ENCODE measurements at places on chromosomes 12 and 14. TPM values are rescaled to one million over a fixed set of nuclear protein-coding genes. Genes with fewer than 3 reads are reported as not detected.
A peak's percentile ranks its signal among the peaks of the same experiment; 100 is the strongest.

DNA sequence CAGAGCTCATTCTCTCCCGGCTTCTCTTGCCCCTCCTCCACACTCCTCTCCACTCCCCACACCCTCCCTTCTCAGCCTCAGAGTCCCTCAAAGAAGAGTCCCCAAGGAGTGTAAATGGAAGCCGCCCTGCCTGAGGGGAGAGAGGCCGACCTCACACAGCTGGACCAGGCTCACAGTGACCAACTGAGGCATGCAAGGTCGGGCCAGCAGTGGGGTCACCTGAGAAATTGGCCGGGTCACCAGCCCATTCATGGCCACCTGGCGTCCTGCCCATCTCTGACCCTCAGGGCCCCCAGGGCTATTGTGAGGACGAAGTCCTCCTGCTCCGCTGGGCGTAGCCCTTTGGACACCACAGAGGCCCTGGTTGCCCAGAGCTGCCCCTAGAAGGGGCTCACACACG, 49.5 kb upstream of the NUAK1 start:
- no peak for DNase-seq

DNA sequence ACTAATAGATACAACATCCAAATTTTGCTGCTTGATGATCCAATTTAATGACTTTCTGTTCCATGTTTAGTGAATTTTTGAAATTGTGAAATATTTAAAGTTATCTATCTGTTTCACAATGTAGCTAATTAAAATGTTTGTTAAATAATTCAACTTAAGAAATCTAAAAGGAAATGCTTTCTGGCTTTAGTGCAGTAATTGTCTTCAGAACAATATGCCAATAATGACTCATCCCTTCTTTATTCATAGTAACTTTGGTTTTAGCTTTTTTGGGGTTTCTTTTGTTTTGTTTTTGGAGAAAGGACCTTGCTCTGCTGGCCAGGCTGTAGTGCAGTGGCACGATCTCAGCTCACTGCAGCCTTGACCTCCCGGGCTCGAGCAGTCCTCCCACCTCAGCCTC, 479.2 kb upstream of the RGS6 start:
- no peak for DNase-seq

DNA sequence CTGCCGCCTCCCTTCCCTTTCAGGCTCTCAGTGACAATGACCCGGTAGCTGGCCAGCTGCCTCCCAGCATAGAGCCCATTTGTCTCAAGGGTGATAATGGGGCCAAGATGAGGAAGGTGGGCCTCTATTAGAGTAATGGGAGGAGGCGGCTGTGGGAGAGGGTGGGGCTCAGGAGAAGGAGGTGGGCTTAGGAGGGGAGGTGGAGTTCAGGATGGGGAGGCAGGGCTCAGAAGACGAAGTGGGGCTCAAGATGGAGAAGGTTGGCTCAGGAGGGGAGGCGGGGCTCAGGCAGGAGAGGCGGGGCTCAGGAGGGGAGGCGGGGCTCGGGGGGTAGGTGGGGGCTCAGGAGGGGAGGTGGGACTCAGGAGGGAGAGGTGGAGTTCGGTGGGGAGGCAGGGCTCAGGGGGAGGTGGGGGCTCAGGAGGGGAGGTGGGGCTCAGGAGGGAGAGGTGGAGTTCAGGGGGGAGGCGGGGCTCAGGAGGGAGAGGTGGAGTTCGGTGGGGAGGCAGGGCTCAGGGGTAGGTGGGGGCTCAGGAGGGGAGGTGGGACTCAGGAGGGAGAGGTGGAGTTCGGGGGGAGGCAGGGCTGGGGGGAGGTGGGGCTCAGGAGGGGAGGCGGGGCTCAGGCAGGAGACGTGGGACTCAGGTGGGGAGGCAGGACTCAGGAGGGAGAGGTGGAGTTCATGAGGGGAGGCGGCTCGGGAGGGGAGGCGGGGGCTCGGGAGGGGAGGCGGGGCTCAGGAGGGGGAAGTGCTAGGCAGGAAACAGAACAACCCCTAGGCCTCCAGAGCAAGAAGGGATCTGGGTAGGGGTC, 36.8 kb downstream of the IQSEC3 start:
- no peak for DNase-seq

DNA sequence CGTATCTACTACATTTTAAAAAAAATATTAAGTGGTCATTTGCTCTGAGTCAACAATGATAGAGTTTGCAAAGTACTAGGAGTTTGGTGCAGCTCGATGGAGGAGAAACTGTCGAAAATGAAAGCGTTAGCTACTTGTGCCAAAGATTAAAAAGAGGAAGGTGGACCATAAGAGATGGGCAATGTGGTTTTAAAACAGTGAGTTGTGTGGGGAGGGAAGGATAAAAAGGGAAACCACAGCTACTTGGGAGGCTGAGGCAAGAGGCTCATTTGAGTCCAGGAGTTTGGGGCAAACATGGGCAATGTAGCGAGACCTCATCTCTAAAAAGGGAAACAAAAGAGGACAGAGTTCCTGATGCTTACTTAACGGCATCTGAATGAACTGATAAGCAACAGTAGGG, 18.2 kb upstream of the STRAP start:
- no peak for DNase-seq

DNA sequence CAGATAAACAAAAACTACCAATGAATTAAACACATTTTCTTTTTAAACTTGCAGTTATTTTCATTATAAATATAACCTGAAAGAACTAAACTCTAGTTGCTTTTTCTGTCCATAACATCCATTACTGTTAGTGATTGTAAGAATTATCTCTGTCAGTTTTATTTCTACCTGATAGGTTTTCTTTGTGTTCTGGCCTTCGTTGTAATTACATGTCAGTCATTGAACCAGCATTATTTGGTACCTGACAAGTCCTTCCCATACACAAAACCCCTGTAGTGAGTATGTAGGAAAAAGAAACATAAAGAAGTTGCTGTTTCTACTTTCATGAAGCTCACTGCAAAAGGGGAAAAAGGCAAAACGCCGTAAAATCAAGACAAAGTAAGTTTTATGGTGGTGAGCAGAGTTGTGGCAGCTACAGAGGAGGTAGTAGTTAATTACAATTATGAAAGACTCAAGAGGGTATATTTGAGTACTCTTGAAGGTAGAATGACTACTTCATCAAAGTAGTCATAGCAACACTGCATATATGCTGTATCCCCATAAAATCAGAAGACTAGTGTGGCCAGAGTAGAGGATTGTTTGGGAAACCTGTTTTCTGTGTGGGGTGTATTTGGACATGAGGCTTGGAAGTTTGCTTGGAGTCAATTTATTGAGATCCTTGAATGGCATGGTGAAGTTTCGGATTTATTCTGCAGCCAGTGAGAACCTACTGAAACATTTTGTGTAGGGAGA, 102.8 kb downstream of the SLC5A8 start:
- no peak for DNase-seq

Gene ZBTB39
- 8.6 TPM for total RNA-seq

DNA sequence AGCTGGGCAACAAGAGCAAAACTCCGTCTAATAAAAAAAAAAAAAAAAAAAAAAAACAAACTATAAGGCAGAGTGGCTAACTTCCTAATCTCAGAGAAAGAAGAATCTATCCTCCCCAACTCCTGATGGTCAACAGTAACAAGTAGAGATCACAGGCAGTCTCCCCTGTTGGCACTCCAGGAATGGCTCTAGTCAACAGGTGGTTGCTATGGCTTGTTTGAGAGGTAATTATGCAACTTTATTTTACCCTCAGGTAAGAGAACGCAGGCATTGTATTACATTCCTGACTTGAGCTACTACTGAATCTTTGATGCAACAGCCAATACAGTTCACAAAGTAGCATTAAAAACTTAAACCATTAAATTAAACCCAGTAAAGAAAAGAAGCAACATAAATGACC, 180.3 kb downstream of the DICER1 start:
- DNase-seq: no peak

Gene PIP4P1
- total RNA-seq: 45.5 TPM

Gene JKAMP
- 32.9 TPM for total RNA-seq

Gene KRT80
- total RNA-seq: not detected

GRCh38 chr14:100649173-100649519, 61.9 kb upstream of the BEGAIN start:
- no peak for DNase-seq

Gene SYCP3
- not detected for total RNA-seq

- no peak for DNase-seq
Measured at GRCh38 chr12:109087250-109087649, 6.0 kb downstream of the ALKBH2 start.

GRCh38 chr12:124094188-124094587, 121.2 kb downstream of the ZNF664 start:
- peak; percentile 49 for DNase-seq

DNA sequence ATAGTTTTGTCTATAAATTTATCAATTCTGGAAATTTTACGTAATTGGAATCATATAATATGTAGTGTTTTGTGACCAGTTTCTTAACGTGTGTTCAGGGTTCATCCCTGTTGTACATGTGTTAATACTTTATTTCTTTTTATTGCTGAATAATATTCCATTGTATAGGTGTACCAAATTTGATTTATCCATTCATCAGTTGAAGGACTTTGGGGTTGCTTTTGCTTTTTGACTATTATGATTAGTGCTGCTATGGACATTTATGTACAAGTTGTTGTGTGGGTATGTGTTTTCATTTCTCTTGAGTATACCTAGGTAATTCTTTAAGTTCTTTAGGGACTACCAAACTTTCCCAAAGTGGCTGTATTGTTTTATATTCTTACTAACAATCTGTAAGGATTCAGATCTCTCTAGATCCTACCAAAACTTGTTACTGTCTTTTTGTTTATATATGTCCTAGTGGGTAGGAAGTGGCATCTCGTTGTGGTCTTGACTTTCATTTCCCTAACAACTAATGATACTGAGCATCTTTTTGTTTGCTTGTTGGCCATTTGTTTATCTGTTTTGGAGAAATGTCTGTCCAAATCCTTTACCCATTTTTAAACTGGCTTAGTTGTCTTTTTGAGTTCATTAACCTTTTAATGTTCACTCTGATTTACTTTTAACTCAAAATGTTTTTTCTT, 14.9 kb downstream of the VRK1 start:
- DNase-seq: no peak

GRCh38 chr14:21256539-21257393, 12.5 kb downstream of the HNRNPC start:
- DNase-seq: no peak

Gene DEPDC4
- 1.1 TPM for total RNA-seq

Gene GLT1D1
- 0.65 TPM for total RNA-seq

Gene RPS6KL1
- total RNA-seq: 7.7 TPM

Gene ENDOU
- not detected for total RNA-seq

Gene CLEC2A
- not detected for total RNA-seq

- no peak for DNase-seq
Measured at GRCh38 chr12:85872497-85873091, 1.5 kb upstream of the NTS start.

GRCh38 chr14:71399057-71399487, 491.8 kb downstream of the PCNX1 start:
- DNase-seq: no peak

Gene KLRF1
- total RNA-seq: 0.55 TPM

Gene PRH2
- not detected for total RNA-seq

Gene ST8SIA1
- 3.2 TPM for total RNA-seq

Gene SLC39A2
- total RNA-seq: 4.9 TPM

DNA sequence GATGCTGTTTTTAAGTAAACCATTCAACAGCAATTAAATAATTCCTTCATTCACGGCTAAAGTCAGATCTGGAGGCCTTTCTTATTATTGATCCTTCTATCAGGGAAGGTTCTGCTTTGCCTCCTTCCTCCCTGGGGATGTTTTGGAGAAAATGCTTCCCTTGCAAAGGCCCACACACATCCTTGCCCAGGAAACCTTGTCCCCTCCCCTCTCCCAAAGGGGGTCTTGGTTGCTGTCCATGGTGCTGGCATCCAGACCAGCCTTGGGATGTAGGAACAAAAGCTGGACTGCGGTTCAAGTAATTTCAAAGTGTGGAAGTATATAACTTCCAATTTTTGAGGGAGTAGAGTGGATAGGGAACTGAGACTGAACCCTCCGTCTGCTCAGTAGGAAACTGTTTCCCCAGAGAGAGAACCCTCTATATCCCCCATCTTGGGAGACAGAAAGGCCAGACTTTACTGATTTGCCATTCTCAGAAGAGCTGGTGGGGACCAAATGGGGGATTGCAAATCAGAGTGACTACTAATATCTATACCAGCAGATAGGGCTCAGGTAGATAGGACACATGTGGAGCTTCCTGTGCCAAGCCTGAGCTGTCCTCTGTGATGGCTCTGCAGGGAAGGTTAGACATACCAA, 5.6 kb downstream of the MARCHF9 start:
- DNase-seq: no peak

GRCh38 chr12:113403435-113404415, at the start of gene SDS:
TSS of gene SDS (minus strand) at chr12:113403887. CDS start at chr12:113399708, 4,179 bp downstream.
- peak; percentile 51 for DNase-seq

Gene TAC3
- total RNA-seq: 2.0 TPM

DNA sequence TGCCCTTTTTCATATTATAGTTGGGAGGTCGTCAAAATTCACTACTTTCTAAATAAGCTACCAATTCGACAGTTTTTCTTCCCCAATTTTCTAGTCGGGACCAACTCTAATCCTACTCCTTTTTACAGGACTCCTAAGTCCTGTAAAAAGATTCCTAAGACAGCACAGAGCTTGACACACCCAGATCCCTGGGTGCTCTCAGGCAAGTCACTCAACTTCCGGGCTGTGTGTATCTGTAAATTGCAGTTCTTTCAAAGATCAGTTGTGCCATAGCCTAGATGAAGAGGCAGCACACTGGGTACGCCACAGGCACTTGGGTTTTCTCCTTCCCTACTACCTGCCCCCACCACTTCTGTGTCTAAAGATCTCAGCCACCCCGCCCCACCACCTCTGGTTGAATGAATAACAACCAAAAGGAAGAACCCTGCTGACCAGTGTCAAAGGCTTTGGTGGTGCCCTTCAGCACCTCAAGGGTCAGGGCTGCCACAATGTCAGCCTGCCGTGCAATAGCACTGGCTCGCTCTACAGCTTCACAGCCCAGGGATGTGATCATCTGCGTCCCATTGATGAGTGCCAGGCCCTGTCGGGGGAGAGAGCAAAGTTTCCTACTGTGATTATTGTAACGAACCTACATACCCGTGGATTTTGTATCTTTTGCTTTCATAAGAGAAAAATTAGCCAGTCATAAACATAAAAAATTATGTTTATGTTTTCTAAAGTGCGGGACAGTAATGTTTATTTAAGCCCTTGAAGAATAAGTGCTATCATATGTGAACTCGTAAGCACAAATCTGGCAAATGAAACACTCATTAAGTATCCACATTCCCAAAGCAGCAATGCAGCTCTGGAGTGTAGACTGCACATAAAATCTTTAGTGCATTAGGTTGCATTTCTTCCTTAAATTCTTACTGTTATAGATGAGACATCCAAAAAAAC, 9.2 kb downstream of the HAL start:
- peak; percentile 14 for DNase-seq

Gene GPR162
- 1.7 TPM for total RNA-seq

DNA sequence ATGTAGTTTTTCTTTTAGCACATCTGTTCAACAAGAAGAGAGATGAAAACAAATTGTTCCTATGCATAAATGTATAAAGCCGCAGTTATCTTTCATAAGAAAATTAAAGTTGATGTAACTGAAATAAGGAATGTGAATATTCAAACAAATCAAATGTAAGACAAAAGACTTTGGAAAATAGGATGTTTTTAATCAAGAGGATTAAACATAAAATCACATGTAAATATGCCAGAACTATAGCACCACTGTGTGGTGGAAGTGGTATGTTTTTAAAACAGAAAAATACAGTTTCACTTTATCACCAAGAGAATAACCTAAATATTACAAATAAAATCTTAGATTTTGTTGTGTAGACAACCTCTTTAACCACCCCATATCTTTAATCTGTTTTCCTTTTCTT, 40.4 kb downstream of the CAPS2 start:
- peak; percentile 2 for DNase-seq

Gene HCAR3
- not detected for total RNA-seq

GRCh38 chr14:28305938-28306337, 460.6 kb upstream of the FOXG1 start:
- no peak for DNase-seq
